ENCODE measurements at places on chromosomes 6 and 20. TPM values are rescaled to one million over a fixed set of nuclear protein-coding genes. Genes with fewer than 3 reads are reported as not detected.

FAM83C gene
- total RNA-seq, result not detected

NHLRC1 gene
- total RNA-seq, result 2.2 TPM

ULBP3 gene
- 10.5 TPM for total RNA-seq

CYP21A2 gene
- not detected for total RNA-seq

ANKRD6 gene
- total RNA-seq, result 4.7 TPM

MED23 gene
- total RNA-seq, result 30.3 TPM

RTF2 gene
- 101 TPM for total RNA-seq

TFAP2C gene
- total RNA-seq, result not detected

Measured in pulmonary artery endothelial cell (primary cell).